ENCODE measurements at places on chromosomes 5 and 9.

DNA sequence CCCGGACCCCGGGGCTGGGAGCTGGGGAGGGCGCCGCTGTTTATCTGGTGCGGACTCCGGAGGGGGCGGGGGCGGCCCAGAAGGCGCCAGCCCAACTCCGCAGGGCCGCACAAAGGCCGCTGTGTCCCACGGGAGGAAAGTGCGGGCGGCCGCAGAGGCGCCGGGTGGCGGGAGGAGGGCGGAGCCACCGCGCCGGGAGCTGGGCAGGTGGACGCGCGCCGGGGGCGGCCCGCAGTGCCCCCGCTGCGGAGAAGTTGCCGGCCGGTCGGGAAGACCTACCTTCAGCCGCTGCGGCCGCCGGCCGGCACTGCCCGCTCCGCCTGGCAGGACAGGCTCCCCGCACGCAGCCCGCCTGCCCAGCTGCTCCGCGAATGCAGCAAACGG lies 43.6 kb downstream of the NACC2 start:
- DNase-seq: peak; percentile 78

GRCh38 chr5:5181650-5182324 lies 41.7 kb downstream of the ADAMTS16 start:
- no peak for DNase-seq

DNA sequence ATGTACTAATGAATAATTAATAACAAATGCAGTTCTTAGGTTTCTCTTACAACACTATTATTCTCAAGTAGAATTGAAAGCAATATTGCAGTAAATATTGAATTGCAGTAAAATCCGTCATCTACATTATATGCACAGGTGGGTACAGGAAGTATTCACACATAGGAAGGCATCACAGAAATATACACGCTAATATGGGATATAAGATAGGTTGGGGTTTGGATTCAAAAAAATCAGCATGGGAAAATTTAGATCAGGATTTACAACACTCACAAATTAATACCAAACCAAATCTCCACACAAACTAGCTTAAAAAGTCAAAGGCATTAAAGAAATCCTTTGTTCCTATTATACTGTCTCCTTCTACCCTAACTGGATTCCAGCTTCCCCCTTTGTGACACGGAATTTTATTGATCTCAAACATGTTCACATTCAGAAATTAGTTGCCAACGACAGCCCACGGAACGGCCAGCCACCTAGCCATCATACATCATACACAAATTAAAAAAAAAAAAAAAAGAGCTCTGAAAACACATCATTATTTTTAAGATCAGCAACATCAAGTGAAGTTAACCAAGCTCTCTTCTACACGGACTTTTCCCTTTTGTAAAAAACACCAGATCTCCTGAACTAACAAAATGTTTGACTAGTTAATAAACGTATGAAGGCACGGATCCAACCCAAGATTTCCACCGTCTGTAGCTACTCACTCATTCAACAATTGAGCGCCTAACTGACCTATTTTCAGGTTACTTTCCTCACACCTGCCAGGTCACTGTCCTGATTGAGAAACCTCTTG lies 2.2 kb downstream of the NR6A1 start:
- no peak for DNase-seq

DNA sequence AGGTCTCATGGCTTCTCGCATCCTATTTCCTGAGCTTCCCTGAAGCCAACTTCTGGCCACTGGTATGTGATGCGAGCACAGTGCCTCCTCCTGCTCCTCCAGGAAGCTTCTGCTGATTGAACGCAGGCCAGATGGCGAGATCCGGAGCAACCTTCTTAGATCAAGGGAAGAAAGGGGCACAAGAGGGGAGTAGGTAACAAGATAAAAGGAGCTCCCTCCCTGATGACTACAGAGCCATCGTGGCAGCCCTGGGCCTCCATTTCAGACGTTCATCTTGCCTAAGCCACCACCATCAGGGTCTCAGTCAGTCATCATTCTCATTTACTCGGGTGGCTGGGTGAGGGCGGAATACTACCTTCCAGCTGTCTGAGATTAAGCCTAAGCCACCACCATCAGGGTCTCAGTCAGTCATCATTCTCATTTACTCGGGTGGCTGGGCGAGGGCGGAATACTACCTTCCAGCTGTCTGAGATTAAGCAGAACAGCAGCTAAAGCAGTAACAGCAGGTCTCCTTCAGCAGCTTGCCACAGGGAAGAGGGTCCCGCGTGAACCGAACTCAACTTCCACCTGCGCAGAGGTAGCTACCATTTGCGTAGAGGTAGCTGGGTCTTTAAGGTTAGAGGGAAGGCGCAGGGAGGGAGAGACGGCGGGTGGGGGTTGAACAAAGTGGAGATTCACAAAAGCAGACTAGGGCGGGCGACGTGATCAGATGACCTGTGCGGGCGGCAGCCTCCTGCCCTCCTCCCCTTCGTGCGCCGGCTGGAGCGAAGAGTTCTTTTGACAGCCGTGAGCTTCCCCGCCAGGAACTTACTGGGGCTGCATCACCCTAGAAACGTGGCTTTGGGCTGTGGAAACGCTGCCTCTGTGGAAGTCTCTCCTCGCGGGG lies 27.9 kb upstream of the MGAT1 start:
- peak; percentile 62 for DNase-seq

DNA sequence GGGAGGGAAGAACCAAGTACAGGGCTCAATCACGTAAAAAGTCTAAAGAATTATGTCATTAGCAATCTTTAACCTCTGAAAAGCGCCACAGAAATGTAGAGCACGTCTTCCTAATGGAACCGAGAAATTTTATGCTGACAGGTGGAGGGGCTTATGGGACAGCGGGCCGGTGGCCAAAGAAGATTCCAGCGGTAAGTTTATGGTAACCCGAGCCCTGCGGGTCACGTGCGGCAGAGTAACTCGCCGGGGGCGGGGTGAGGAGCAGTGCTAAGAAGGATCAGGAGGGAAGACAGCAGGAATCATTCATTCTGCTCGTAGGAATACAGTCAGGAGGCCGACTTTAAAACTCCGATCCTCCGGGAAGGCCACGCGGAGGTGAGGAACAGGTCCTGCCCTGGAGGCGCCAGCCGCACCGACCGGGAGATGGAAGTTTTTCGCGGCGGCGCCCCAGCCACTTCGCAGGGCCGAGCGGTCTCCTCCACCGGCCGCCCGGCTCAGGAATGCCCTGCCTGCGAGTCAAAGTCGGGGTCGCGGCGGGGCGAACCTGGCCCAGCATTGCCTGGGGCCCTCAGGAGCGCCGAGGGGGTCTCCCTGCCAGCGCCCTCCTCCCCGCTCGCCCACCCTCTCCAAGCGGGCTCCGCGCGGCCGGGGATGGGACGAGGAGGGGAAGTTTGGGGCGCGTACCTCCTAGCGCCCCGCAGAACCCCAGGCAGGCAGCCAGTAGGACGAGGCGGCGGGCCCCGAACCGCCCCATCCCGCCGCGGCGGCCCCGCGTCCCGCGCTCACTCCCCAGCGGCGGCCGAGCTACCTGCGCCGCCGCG lies 101.8 kb downstream of the ESM1 start:
- DNase-seq: no peak

GRCh38 chr9:83334320-83334719 lies 203.9 kb downstream of the FRMD3 start:
- DNase-seq: peak; percentile 41

- DNase-seq: no peak
Measured at GRCh38 chr5:23035555-23036090, 182.5 kb upstream of the CDH12 start.

GRCh38 chr5:3854188-3854821 lies 258.7 kb downstream of the IRX1 start:
- DNase-seq: no peak

DNA sequence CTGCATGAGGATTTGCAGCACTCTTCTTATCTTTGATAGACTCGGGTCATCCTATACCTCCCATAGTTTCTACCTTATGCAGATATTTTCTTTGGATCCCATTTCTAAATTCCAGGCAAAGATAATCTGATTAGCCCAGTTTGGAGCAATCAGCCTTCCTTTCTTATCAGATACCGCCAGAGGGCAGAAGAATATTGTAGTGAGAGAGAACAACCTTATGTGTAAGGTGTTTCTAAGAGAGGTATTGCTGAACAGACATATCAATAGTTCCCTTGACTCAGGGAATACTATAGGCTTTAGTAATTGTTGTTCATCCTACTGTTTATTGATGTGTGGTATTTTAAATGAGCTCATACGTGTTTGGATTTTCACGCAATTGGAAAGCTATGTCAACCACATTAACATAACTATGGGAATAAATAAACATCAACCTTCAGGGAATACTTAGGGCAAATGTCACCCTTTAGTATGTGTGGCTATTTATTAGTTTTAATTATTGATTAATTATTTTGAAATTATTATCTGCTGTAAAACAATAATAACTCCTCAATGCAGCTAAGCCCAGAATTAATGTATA lies 1435.2 kb upstream of the CDH9 start:
- DNase-seq: no peak

GRCh38 chr5:136236479-136237083 lies 43.6 kb upstream of the SMIM32 start:
- DNase-seq: no peak

GRCh38 chr5:131328536-131329285 lies 64.9 kb downstream of the CDC42SE2 start:
- no peak for DNase-seq

- no peak for DNase-seq
Measured at GRCh38 chr5:80337379-80337778, 17.6 kb downstream of the SPZ1 start.

- DNase-seq: no peak
Measured at GRCh38 chr9:21919377-21920362, 74.5 kb downstream of the CDKN2A start.

DNA sequence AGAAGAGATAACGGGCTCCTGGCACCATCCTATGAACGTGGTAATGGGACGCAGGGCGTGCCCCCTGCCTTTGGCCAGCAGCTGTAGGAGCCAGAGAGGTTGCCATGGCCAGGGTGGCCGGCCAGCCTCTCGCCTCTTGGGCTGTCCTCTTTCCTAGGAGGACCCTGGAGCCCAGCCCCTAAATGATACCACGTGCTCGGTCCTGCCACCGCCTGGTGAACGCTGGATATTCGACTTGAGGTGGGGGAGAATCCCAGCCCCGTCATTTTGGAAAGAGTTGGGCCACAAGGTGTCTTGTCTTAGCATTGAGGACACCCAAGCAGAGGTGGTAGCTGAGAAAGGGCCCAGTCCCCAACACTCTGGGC lies 391 bp upstream of the NRG2 start:
- DNase-seq: peak; percentile 66

DNA sequence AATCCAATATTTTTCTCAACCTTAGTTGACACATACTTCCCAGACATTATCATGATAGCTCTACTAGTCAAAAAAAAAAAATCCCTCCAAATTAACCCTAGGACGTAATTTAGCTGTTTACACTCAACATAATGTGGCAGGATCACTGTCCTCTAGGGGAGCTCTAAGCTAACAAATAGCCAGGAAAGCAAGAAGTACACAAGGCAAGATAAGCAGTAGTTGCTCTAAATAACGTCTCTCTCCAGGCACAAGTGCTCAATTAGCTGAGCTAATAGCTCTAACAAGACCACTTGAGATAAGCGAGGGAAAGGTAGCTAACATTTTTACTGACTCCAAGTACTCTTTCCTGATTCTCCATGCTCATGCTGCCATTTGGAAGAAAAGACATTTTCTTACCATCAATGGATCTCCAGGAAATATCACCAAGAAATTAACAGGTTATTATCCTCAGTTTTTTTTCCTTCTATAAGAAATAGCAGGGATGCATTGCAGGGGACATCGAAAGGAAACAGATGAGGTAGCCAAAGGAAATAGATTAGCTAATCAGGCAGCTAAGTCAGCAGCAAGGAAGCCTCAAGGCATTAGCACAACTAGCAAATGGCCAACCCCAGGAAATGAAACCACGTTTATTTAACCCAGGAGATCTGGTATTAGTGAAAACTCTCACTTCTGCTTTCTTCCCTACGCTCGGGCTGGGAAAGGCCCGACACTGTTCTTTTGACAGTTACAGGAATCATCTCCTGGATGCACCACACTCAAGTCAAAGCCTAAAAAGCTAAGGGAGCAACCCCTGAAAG lies 614.1 kb downstream of the PTPRD start:
- no peak for DNase-seq

DNA sequence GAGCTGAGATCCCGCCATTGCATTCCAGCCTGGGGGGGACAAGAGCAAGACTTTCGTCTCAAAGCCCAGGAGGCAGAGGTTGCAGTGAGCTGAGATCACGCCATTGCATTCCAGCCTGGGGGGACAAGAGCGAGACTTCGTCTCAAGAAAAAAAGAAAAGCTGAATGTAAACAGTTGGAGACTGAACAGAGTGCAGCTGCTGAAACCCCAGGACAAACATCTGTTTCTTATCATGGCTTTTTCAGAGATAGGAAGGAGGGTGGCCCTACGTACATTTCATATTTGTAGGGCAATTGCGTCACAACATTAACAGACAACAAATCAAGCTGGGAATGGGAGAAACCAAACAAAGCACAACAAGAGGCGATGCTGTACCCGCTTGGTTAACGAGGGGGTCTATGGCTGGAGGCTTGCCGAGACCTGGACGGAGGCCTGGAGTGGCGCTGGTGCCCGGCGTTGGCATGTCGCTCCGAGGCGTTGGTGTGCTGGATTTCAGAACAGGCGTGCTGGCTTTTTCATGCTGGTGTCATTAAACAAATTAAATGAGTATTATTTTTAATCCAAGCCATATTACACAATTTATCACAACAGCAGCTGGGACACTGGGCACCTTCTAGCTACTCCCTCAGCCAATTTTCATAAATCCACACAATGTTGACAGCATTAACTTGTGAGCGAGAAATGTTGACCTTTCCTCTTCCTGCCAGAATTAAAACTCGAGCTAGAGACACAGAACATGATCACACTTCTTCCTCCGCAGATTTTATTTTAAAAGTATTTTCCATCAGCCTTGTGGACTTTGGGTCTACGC lies 76.1 kb downstream of the TLE1 start:
- no peak for DNase-seq

DNA sequence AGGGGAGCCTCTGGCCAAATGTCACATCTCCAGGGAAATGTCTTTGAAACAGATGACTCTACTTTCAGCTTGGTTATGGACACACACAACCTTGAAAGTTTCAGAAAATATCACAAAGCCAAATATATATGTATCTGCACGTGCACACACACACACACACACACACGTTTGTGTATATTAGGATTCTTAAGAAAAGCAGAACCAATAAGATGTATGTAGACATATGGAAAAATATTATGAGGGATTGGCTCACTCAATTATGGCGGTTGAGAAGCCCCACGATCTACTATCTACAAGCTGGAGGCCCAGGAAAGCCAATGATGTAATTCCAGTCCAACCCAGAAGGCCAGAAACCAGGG lies 194.9 kb downstream of the PALM2AKAP2 start:
- no peak for DNase-seq

DNA sequence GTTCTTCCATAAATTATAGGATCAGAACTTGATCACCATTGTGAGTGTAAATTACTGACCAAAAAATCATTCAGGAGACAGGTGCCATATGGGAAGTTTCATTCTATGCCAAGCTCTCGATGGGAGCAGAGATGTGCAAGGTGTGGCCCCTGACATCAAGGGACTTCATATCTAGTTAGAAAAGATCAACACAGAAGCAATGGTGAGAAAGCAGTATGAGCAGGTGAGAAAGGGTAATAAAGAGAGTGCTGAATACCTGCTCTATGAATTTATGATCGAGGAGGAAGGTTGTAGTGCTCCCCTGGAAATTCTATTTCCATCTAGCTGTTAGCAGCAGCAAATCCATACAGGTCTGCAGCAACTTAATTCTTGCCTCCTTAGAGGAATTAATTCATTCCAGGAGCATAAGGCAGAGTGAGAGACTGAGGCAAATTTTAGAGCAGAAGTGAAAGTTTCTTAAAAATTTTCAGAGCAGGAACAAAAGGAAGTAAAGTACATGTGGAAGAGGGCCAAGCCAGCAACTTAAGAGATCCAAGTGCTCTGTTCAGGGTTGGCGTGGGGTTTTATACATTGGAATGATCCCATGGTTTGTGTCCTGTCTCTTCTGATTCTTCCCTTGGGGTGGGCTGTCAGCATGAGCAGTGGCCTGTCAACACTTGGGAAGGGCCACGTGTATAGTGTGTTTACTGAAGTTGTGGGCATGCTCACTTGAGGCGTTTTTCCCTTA lies 181.8 kb downstream of the SAXO1 start:
- no peak for DNase-seq
